ENCODE measurements at places on chromosomes 11 and 22.

GRCh38 chr11:34457607-34458006, 18.9 kb downstream of the CAT start:
- no peak for DNase-seq

GRCh38 chr22:26592421-26592891, 2.5 kb upstream of the TPST2 start:
- peak; percentile 2 for DNase-seq

DNA sequence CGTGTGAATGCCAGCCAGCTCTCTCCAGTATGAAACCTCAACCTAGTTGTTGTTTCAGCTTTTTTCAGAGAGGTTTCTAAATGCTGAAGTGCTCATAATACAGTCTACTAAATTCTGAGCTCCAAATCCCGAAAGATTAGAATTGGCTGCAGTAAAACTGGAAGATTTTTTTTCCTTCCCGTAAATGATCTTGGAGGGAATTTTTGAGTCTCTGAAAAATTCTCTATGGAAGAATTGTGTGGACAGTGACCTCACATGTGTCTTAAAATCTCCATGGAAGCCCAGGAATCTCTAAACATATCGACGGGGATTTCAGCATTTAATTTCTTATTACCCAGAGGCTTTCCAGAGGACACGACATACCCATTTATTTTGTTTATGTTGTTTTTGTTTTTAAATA, 1499.2 kb downstream of the LRRC4C start:
- DNase-seq, result no peak

GRCh38 chr22:29705651-29706050, 14.2 kb upstream of the CABP7 start:
- no peak for DNase-seq

DNA sequence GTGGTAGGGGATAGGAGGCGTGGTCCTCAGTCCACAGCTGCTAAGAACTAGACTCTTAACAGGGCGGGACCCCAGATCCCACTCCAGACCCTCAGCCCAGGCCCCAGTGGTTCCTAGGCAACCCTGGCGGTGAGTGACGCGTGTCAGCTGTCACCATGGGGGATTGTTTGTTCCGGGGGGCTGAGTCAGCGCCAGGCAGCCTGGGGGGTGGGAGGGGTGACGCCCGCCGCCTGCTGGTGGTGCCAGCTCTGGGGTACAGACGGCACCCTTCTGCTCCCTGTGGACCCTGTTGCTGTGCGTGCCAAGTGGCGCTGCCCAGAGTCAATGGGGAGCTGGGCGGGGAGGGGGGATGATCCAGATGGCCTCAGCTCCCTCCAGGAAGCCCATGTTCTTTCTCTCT, 2.5 kb downstream of the CNIH2 start:
- DNase-seq, result peak; percentile 61

GRCh38 chr11:35321532-35322317, 97.6 kb downstream of the SLC1A2 start:
- no peak for DNase-seq

DNA sequence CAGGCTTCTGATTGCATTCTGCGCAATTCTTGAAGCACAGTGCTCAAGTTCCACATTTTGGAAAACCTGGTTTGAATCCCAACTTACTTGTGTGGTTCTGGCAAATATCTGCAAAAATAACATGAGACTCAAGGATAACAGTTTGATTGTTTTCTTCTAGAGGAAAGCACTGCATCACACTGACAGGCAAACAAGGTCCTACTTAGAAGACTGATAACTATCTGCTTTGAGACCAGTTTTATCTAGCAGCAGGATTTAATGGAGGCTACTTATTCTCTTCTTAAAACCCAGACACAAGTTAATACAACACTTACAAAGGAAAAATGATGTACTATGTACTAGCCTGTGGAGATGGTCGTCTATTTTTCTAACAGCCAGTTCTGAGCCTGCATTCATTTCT, 41.4 kb downstream of the RIC3 start:
- no peak for DNase-seq

GRCh38 chr11:130642994-130643393, 194.5 kb downstream of the ADAMTS15 start:
- DNase-seq, result no peak

GRCh38 chr22:20523086-20523983, 15.9 kb downstream of the MED15 start:
- no peak for DNase-seq

DNA sequence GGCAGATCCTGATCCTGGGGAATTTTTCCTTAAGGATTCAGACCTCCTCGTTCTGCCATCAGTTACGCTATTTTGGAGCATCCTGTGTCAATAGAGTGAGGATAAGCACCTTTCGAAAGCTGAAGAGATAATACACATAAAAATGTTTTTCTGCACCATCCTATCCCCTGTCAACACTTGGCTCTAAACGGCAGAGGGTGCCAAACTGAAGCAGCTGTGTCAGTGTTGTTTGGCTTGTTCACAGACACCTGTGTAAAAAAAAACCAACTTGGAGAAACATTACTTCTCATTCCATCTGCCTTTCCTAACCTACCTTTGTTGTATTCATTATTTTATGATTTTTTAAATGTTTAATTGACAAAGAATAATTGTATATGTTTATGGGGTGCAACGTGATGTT, 417.0 kb upstream of the DDI1 start:
- DNase-seq, result peak; percentile 74

GRCh38 chr11:123185326-123185725, 9.7 kb downstream of the CLMP start:
- no peak for DNase-seq

DNA sequence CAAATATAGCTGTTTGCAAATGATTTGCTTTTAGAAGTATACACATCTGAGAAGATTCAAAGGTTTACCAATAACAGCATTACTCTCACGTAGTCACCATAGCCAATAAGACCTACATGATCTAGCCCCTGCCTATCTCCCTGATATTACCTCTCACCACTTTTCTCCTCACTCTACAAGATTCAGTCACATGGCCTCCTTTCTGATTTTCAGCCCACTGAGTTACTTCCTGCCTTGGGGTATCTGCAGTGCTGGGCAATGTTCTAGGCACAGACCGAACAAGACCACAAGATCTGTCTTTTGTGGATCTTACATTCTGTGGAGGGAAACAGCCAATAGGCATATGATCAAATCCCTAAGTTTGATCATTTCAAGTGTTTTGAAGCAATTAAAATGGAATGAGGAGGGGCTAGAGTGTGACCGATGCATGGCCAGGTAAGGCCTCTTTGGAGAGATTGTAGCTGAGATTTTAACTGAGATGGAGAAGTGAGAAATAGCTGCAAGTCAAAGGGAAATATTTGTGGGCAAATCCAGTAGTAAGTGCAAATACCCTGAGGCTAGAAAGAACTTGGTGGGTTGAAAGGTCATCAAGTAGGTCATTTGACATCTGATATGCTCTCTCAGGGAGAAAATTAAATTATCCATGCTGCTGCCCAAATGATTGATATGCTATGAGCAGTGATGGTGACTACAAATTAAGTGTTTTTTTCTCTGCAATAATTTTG, 43.1 kb downstream of the ARL14EP start:
- no peak for DNase-seq

DNA sequence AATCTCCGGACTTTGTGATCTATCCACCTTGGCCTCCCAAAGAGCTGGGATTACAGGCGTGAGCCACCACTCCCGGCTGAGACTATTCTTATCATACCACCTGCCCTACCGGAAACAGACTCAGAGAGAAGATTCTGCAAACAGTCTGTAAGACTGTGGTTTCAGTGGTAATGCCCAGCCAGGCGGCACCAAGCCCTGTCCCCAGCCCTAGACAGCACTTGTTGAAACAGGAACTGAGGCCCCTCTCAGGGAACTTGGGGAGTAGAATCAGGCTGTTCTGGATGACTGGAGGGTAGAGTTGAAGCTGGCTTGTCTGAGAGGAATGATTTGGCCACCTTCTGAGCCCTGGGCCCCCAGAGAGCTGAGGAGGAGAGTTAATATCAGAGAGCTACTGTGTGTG, 1.3 kb upstream of the INSC start:
- DNase-seq, result no peak

DNA sequence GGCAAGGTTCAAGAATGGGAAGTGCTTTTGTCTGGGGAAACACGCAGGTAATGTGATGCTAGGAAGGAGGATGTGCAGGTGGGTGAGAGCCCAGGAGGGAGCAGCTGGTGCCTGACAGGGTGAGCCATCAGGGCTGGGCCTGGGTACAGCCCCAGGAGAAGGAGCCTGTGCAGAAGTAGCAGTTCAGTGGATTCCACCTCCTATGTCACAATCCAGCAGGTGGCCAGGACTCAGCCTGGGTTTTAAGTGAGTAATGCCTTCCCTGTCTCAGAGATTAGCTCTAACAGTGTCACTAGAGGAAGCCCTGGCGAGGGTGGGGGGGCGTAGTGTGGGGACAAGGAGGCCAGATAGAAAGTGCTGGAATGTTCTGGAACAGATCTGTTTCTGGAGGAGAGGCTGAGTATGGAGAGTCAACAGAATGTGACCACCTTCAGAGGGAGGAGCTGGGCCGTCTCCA, 8.1 kb downstream of the RIC8A start:
- DNase-seq, result no peak

GRCh38 chr22:49012712-49013395, 814.8 kb downstream of the BRD1 start:
- DNase-seq, result no peak

- no peak for DNase-seq
Observed at GRCh38 chr11:749731-750130, 2.5 kb downstream of the TALDO1 start.

DNA sequence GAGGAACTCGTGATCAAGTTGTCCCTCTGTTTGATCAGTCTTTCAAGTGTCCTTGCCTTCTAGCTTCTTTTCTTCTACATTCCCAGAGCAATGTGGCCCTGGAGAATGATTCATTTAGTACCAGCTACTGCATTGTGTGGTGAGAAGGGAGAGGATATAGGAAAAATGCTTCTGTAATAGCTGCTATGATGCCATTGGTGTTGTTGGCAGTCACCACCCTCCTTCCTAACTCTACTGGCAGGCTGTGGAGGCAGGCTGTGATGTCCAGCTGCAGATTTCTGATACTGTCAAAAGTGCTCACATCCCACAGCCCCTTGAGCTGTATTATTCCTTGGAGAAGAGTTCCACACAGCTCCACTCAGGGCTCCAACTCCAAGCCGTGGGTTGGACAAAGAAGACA, 52.8 kb downstream of the ENDOD1 start:
- DNase-seq, result no peak

GRCh38 chr22:39518996-39519680, 1.2 kb upstream of the ATF4 start:
- peak; percentile 39 for DNase-seq
